CD4-positive, alpha-beta T cell treated with Interleukin-2 at 100 ng/mL for 4 hours (primary cell): ENCODE measurements at places on chromosomes 3 and 15.

- DNase-seq, result no peak
Observed at GRCh38 chr3:165459924-165460835, 264.0 kb upstream of the SLITRK3 start.

- DNase-seq, result no peak
Observed at GRCh38 chr3:14430053-14430452, 27.6 kb downstream of the SLC6A6 start.

GRCh38 chr15:25829073-25829472 lies 34.1 kb downstream of the ATP10A start:
- DNase-seq, result no peak

DNA sequence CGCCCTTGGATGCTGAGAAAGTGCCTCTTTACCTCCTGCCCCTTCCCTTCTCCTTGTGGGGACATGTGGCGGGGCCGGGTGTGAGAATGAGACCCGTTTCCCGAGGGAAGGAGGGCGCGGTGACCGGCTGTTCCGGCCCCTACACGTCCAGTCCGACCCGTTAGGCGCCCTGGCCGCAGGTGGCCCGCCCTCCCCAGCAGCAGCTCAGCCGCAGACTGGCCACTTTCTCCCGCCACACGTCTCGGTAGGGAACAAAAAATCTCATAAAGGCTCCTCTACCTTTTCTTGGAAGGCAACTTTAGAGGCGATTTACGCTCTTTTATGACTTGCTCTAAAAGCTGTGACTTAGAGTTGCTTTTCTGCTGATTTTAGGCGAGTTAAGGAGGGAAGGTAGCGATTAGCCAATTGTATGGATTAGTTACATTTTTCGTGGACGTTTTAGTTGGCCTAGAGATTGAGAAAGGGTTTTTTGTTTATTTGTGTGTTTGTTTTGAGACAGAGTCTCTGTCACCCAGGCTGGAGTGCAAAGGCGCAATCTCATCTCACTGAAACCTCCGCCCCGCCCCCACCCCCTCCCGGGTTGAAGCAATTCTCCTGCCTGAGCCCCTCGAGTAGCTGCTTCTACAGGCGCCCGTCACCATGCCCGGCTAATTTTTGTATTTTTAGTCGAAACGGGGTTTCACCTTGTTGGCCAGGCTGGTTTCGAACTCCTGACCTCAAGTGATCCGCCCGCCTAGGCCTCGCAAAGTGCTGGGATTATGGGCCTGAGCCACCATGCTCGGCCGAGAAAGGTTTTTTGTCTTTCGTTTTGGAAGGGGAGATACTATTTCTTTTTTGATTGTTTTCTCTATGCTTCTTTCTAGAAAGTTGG lies 8.3 kb upstream of the PGPEP1L start:
- DNase-seq, result no peak

DNA sequence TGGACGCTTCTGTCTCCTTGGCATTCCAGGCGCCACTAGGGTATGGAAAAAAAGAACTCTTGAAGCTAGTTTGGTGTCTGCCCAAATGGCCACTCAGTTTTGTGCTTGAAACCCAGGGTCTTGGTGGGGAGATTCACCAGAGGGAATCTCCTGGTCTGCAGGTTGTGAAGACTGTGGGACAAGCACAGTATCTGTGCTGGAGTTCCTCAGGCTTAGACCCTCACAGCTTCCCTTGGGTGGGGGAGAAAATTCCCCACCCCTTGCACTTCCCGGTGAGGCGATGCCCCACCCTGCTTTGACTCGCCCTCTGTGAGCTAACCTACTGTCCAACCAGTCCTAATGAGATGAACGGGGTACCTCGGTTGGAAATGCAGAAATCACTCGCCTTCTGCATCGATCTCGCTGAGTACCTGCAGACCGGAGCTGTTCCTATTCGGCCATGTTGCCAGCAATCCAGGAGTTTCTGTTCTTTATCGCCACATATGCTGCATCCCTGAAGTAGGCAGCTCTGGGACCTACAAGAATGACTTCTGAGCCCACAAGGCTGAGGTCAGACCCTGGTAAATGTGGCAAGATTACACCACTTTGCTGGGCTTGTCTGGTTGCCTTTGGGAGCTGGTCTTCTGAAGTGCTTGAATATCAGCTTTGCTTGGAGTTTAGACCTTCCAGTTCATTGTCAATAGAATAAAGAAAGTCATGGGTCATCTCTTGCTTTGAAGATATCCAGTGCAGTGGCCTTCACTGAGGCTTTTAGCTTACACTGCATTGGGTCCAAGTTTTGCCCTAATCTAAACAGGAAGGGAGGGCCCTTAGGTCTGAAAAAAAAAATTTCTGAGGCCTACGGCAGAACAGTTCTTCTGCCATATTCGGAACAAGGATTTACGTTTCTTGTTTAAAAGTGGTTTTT lies 51.0 kb downstream of the SLC2A2 start:
- no peak for DNase-seq

- no peak for DNase-seq
Observed at GRCh38 chr3:25080461-25080860, 347.6 kb upstream of the RARB start.

- no peak for DNase-seq
Observed at GRCh38 chr15:92164327-92165000, 229.2 kb upstream of the ST8SIA2 start.

- DNase-seq, result no peak
Observed at GRCh38 chr15:40352281-40352901, 1.6 kb downstream of the PHGR1 start.

GRCh38 chr3:14921811-14922705 lies 25.3 kb upstream of the NR2C2 start:
- DNase-seq, result no peak

DNA sequence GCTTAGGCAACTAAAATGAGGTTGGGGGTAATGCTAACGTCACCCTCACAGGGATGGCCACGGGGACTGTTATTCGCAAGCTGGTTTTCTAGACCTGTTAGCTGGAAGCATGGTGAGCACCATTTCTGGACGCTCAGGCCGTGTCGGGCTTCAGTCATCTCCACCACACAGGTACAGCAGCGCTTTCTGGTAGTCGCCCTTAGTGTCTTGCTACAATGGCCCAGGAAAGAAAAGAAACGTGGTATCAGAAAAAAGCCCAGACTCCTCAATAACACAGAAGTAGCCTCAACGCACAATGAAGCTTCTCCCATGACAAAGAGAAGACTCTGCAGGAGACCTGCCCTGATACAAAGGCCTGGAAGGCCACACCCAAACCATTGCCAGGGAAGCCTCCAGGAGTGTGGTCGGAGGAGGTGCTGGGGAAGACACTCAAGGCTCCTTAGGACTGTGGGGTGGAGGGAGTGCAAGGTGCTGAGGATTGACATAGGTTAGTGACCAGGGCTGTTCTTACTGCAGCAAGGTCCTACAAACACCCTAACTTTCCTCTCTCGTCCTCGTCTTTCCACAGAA lies 50.2 kb downstream of the ANXA2 start:
- DNase-seq, result no peak

DNA sequence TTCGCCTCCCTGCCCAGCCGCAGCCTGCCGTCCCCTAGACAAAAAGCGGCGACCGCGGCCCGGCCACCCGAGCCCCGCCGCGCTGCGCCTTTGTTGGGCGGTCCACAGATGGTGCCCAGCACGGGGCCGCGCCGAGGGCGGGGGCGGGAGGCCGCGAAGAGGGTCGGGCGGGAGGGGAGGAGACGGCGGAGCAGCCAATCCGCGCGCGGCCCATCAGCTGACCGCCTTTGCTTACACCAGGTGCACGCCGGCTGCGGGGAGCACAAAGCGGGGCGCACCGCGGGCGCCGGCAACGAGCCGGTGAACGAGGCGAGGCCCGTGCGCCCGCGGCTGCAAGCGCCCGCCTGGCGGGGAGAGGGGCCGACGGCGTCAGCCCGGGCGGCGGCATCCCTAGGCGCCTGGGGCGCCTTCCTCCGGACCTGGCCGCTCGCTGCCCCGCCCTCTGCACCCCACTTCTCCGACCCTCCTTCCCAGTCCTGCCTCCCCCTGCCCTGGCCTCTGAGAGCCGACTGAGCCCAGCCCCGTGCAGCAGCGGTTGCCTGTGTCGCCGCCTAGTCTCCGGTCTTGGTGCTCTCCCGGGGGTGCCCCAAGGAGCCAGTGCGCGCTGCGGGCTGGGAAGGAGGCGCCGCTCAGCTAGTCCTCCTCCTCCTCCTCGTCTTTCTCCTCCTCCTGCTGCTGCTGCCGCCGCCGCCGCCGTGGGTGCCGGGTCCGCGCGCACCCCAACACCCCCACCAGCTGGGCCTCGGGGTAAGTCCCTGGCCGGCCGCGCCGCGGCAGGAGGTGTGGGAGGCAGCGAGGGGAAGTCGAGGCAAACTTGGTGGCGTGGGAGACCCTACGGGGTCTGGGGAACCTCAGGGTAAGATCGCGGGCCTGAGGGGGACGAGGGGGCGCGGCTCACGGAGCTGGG lies at the start of gene LRRN1:
LRRN1 (plus strand) TSS at position 259 of the 907 bp plus-strand sequence. CDS start 45,211 bp downstream, outside the sequence.
- peak; percentile 12 for DNase-seq

DNA sequence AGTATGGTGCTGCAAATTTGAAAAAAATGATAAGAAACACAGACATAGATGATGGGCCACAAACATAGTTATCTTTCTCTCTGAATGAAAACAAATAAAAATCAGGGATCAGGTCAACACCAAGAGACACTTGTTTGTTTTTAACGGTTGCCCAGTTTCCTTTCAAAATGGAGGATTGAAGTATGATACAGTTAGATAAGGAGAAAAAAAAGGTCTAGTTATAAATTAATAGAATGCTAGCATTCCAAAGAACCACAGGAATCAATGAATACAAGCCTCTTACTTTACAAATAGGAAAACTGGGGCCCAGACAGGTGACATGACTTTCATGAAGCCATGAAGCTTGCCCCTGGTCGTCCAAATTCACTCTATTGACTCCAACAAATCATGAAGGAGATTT lies 305.1 kb downstream of the ZNF621 start:
- DNase-seq, result no peak

- DNase-seq, result no peak
Observed at GRCh38 chr3:70119879-70120278, 120.3 kb downstream of the SAMMSON start.

DNA sequence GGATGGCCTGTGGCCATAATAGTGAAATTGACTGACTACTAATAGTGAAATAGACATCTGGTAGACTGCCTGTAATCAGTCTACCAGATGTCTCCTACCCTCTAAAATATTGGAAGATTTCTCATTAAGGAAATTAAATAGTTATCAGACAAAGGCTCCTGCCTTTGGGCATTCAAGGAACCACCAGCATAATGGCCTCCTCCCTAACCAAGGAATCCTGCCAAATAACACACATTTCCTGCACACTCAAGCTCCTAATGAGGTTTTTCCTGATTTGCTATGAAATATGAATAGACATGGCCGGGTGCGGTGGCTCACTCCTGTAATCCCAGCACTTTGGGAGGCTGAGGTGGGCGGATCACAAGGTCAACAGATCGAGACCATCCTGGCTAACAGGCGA lies 14.6 kb downstream of the NUSAP1 start:
- no peak for DNase-seq
